Esophagus muscularis mucosa (tissue), 4 donors: ENCODE measurements at places on chromosomes 7 and 10. TPM values are rescaled to one million over a fixed set of nuclear protein-coding genes. Genes with fewer than 3 reads are reported as not detected.

Gene FANK1
- total RNA-seq = 2.6 TPM

Gene EFCAB10
- total RNA-seq = not detected

Gene ANKRD30A
- total RNA-seq = not detected

Gene POLR2J2
- total RNA-seq = 3.7 TPM

Gene GHRHR
- not detected for total RNA-seq

Gene LAMB4
- total RNA-seq = 0.75 TPM

Gene AGAP6
- total RNA-seq = 6.3 TPM

Gene HOXA4
- total RNA-seq = 12.5 TPM

Gene SYT15B
- total RNA-seq = 2.5 TPM

Gene TAC1
- 3.2 TPM for total RNA-seq

Gene CUBN
- 4.6 TPM for total RNA-seq

Gene OR2A5
- not detected for total RNA-seq

Gene ITGB8
- total RNA-seq = 20.3 TPM

Gene PRSS37
- total RNA-seq = not detected

Gene GPR141
- 2.5 TPM for total RNA-seq

Gene FXYD4
- total RNA-seq = not detected

Gene PKD1L1
- 1.7 TPM for total RNA-seq

Gene TSPAN12
- total RNA-seq = 7.1 TPM

Gene PRF1
- total RNA-seq = 1.2 TPM

Gene PRPS1L1
- total RNA-seq = not detected

Gene IGF2BP3
- 1.7 TPM for total RNA-seq

Gene SDK1
- 9.1 TPM for total RNA-seq

Gene GLI3
- total RNA-seq = 17.8 TPM

Gene LRRC18
- total RNA-seq = not detected

Gene CCDC186
- 20.5 TPM for total RNA-seq

Gene SPDYE16
- total RNA-seq = 0.19 TPM

Gene PILRA
- 8.8 TPM for total RNA-seq

Gene PAPOLB
- 0.17 TPM for total RNA-seq

Gene ADCK2
- 22.4 TPM for total RNA-seq

Gene EPDR1
- 26.2 TPM for total RNA-seq

Gene ANKRD61
- total RNA-seq = not detected

Gene SFRP4
- 3.0 TPM for total RNA-seq

Gene HNRNPF
- total RNA-seq = 158 TPM

Gene SPDYE6
- total RNA-seq = not detected

Gene HYAL4
- total RNA-seq = not detected

Gene GRID2IP
- not detected for total RNA-seq

Gene RASSF4
- 31.8 TPM for total RNA-seq

Gene PMS2
- 8.4 TPM for total RNA-seq

Gene CACNA2D1
- total RNA-seq = 51.5 TPM
